ENCODE measurements at places on chromosomes 2 and 18. TPM values are rescaled to one million over a fixed set of nuclear protein-coding genes. Genes with fewer than 3 reads are reported as not detected.

Gene UGT1A5
- not detected for total RNA-seq

Gene TUBB8B
- total RNA-seq: not detected

Gene CYP27A1
- total RNA-seq: not detected

Gene C1QL2
- total RNA-seq: not detected

Gene SERPINB12
- not detected for total RNA-seq

DNA sequence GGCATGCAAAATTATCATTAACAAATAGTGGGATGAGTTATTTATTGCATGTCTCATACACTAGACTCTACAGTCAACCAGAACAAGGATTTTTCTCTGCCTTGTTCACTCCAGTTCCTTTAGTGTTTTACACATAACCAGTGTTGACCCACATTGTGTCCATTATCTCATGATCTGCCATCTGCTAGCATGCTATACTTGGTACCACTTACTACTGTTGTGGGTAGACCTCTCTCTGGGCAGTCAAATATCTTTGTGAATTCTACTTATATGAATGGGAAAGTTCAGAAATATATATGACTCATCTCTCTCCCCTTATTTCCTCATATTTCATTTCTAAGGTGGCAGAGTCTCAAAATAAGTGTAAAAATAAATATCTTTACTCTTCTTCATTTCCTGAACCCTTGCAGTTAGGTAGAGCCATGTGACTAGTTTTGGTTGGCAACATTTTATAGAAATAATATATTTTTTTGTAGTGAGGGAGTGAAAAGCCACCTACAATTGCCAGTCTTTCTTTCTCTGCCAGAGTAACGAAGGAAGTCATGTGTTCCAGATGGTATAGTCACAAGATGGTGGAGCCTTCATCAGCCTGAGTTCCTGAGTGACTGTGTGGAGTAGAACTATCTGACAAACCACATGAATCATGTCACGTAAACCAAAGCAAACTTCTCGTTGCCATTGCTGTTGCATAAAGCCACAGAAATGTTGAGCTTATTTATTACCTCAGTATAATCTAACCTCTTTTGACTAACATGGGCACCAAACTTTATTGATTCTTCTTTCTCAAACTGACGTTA is 704.0 kb downstream of the RNF144A start:
- peak; percentile 19 for DNase-seq

- DNase-seq: no peak
Measured at GRCh38 chr2:30777661-30778505, 29.4 kb downstream of the CAPN13 start.

DNA sequence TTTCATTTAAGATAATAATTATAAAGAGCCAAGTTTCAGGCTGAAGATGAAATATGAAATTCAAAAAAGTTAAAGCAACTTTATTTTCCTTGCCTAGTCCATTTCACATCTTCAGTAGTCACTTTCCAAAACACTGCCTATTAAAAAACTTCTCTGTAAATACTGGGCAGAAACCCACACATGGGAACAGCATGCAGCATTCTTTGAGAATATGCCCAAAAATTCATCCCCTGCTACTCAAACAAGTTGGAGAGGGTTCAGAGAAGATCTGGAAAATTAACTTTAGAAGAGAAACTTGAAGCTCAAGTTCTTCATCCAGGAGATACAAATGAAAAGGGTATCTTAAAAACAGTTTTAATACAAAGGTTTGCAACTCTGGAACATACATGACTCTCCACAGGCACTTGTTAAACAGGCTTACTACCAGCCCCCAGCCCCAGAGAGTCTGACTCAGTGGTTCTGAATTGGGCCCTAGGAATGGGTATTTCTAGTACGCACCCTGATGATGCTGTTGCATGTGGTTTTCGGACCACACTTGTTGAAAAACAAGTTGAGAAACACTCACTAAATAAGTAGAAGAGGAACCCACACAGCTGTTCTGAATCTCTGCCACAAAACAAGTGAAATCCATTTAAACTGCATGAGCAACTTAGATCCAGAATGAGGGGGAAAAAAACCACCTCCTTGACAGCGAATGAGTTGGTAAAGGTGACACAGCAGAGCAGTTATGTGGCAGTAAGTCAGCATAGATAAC is 329.1 kb downstream of the SATB2 start:
- DNase-seq: no peak

DNA sequence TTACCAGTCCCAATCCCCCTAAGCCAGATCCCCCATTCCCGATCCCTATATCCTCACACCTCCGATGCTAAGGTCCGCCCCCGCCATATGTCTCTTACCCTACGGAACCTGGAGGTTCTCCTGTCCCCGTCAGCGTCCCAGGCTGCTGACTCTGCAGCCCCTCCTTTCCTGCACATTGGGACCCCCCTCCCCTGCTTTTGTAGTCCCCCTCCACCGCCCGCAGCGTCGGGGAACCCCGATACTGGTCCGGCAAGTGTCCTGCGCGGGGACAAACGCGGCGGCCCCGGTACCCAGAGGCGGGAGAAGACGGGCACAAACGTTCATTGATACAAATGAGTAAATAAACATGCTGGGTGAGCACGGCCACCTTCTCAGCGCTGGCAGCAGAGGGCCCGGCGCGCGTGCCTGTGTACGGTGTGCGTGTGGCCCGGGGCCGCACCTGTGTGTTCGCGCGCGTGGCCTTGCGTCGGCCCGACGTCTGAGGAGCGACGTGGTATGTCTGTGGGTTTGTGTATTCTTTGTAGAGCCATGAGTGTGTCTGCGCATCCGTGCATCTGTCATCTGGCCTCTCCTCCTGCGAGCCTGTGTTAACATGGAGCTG is 2.0 kb upstream of the CYP26B1 start:
- DNase-seq: no peak

All from A172 (cell line).